ENCODE measurements at places on chromosomes 4 and X.
A peak's percentile ranks its signal among the peaks of the same experiment; 100 is the strongest.

DNA sequence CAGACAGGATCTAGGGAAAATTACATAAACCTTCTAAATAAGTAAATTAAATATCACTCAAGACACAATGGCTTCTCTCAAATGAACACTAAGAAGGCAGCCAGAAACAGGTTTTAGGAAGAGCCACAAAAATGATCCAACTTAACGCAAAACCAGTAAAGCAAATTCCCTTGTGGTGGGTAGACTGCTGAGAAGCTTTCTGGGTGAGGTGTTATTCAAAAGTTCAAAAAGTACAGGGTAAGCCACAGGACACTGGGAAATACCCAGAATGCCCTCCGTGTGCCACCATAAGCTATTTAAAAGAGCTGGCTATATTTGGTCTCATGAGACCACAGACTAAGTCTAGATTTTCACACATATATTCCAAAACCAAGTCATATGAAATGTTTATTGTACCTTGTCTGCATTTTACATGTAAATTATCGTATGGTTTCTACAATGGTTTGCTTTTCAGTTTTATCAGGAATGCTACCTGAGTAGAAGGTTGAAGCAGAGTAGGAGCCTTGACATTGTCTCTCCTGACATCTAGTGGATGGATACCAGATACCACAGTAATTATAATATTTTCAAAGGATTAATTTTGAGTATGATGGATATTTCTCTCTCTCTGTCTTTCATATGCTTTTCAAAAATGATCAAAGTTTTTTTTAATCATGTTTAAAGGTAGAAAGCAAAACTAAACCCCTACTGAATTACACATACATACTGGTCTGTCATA, 109.3 kb upstream of the KLHL13 start:
- peak; percentile 38 for DNase-seq

GRCh38 chr4:122784261-122784660, 42.4 kb upstream of the FGF2 start:
- no peak for DNase-seq

DNA sequence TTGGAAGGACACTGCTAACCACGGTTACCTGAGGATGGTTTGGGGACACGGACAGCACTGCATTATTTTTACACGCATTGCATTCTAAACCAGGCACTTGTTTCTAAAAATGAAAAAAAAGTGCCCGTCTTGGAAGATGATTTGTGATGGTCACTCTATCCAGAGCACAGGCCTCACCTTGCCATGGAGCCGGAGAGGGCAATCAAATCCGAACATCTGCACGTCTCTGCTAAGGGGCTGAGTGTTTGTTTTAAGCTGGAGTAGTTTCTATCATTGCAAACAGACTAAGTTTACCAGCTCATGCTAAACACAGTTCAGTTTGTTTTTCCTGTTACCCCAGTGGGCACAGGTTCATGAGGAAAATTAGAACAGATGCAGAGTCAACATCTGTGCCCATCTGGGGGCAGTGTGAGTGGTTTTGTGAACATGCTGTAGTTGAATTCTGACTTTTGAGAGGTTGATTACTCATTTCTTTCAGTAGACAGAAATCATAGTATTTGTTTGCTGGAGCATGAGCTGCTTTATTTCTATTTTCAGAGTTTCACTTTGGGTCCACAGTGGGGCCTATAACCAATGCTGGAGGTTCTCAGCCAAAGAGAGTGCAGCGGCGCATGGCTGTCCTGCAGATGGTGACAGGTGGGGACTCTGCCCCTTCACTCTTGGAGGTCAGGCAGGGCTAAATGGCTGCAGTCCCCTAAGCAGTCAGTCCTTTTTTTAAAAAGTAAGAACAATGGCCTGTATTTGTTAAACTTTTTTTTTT, 65.4 kb upstream of the ENPP6 start:
- DNase-seq, result peak; percentile 87

GRCh38 chr4:8310306-8310705, 40.8 kb downstream of the HTRA3 start:
- DNase-seq, result no peak

DNA sequence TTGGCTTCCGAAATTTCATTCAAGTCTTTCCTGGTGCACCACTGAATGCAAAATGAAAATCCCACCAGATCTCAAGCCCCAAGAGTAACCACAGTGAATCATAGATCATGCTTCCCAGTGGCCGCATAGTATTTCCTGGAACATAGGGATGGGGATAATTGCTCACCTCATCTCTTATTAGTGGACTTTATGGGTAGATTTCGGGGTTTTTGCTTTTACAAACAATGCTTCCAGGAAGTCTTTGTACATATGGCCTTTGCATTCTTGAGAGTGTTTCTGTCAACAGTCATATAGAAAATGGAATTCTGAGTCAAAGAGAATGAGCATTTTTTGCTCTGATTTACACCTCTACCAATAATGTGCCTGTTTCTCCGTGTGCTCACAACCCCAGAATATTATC, 53.4 kb downstream of the PPEF2 start:
- no peak for DNase-seq

Data from NAMALWA (cell line).